ENCODE measurements at places on chromosomes 2 and 18. TPM values are rescaled to one million over a fixed set of nuclear protein-coding genes. Genes with fewer than 3 reads are reported as not detected.

AMER3 gene
- total RNA-seq, result not detected

MYOM1 gene
- total RNA-seq, result 1.1 TPM

NEB gene
- 0.05 TPM for total RNA-seq

ATF2 gene
- total RNA-seq, result 35.8 TPM

HRH4 gene
- not detected for total RNA-seq

CTDSP1 gene
- 75.9 TPM for total RNA-seq

- H3K36me3 ChIP-seq, result no peaks in the 10 kb centered on the region
- H3K27ac ChIP-seq, result no peak overlapping the region
- no peaks in the 10 kb centered on the region for H3K27me3 ChIP-seq
- H3K4me3 ChIP-seq, result no peak overlapping the region
- no peak for DNase-seq
- no peaks in the 10 kb centered on the region for H3K4me1 ChIP-seq
Observed at GRCh38 chr2:144143294-144144151, 376.4 kb downstream of the ZEB2 start.

DNA sequence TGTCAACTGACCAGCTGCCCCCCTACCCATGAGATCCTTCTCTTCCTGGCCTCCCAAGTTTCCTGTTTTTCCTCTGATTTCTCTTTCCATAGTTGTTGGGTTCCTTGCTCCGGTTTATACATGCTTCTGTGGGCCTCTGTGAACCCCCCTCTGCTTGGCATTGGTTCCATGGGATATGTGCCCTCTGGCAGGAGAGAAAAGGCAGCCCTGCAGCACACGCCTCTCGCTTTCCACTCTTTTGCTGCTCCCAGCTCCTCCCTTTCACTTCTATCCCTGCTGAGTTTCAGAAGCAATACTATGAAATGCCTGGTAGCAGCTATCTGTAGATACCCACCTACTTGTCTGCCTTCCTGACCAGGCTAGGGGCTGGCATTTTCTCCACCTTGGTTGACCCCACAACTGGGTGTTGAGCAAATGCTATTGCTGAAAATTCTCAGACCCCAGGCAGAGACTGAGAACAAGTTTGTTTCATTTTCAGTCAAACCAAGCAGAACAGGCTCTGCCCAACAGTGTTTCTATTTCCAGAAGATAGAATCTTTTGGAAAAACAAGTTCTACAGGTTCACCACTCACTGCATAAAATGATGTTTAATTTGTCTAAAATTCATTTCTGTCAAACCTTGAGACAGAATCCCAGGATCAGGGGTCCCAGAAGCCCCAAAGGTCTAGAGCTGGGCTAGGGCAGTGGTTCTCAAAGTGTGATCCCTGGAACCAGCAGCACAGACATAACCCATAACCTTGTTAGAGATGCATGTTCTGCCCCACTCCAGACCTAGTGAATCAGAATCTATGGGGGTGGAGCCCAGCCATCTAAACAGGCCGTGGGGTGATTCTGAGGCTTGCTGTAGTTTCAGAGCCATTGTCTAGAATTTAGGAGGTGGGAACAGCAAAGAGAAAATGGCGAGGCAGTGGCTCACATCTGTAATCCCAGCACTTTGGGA is 13.4 kb downstream of the CAPG start:
- H3K36me3 ChIP-seq, result no peaks in the 10 kb centered on the region
- no peaks in the 10 kb centered on the region for H3K27me3 ChIP-seq
- DNase-seq, result no peak
- H3K4me3 ChIP-seq, result 0 out of 2 replicates have a peak overlapping the region, but pooled peaks have one; percentile 8
- H3K27ac ChIP-seq, result no peak overlapping the region
- H3K4me1 ChIP-seq, result peaks cover 15% of the 10 kb centered on the region

- DNase-seq, result no peak
- no peak overlapping the region for H3K4me3 ChIP-seq
- no peaks in the 10 kb centered on the region for H3K36me3 ChIP-seq
- H3K4me1 ChIP-seq, result peaks cover 7% of the 10 kb centered on the region
- no peak overlapping the region for H3K27ac ChIP-seq
Observed at GRCh38 chr2:72859831-72860262, 27.4 kb upstream of the SPR start.

- H3K27ac ChIP-seq, result no peak overlapping the region
- H3K4me3 ChIP-seq, result no peak overlapping the region
- no peaks in the 10 kb centered on the region for H3K36me3 ChIP-seq
- H3K4me1 ChIP-seq, result no peaks in the 10 kb centered on the region
- H3K27me3 ChIP-seq, result peaks cover 4% of the 10 kb centered on the region
- DNase-seq, result no peak
Observed at GRCh38 chr2:106070181-106070580, 123.9 kb downstream of the UXS1 start.

- H3K27me3 ChIP-seq, result no peaks in the 10 kb centered on the region
- H3K4me3 ChIP-seq, result no peak overlapping the region
- no peak overlapping the region for H3K27ac ChIP-seq
- H3K4me1 ChIP-seq, result peaks cover 8% of the 10 kb centered on the region
Observed at GRCh38 chr2:86012007-86012712, 93.5 kb downstream of the POLR1A start.

DNA sequence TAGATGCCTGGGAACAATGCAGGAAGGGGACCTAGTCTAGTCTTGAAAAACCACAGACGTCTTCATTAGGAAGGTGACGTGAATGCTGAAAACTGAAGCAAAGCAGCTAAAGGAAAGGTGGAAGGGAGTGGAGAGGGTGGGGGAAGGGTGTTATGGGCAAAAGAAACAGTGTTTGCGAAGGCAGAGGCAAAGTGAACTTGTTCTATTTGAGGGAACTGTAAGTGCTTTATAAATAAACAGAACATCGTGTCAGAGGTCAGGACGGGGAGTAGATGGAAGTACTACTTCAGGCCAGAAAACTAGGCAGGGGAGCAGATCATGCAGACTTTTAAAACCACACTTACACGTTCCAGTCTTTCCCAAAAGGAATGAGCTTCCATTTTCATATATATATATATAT is 57.8 kb downstream of the FASTKD2 start:
- H3K4me3 ChIP-seq, result no peak overlapping the region
- no peaks in the 10 kb centered on the region for H3K27me3 ChIP-seq
- no peaks in the 10 kb centered on the region for H3K36me3 ChIP-seq
- H3K27ac ChIP-seq, result no peak overlapping the region
- DNase-seq, result no peak

DNA sequence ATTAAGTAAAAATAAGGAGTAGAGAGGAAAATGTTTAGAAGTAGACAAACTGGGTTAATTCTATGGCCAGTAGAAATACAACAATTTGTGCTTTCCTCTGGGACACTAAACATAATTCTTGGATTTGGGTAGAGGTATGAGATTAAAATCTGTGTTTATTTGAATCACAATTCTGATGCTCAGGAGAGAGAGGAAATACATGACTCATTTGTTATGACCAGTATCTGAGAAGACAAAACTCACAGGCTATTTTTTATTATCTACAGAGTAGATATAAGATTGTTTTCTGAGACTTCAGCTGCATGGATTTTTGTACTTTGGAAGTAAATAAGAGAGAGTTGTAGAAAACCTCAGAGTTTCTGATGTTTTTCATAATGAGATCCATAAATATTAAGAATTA is 315.7 kb upstream of the CWC22 start:
- no peaks in the 10 kb centered on the region for H3K27me3 ChIP-seq
- no peaks in the 10 kb centered on the region for H3K4me1 ChIP-seq
- no peaks in the 10 kb centered on the region for H3K36me3 ChIP-seq
- H3K4me3 ChIP-seq, result no peak overlapping the region

- H3K4me3 ChIP-seq, result no peak overlapping the region
- H3K27me3 ChIP-seq, result no peaks in the 10 kb centered on the region
Observed at GRCh38 chr2:62292190-62292589, 96.3 kb downstream of the B3GNT2 start.

GRCh38 chr2:229220254-229220653 is 50.8 kb downstream of the PID1 start:
- H3K4me3 ChIP-seq, result no peak overlapping the region
- no peak overlapping the region for H3K27ac ChIP-seq
- no peaks in the 10 kb centered on the region for H3K27me3 ChIP-seq
- DNase-seq, result no peak
